Activated T-cell treated with anti-CD3 and anti-CD28 coated beads for 4 hours (primary cell): ENCODE measurements at places on chromosomes 7 and 10.

GRCh38 chr7:35482231-35482630, 212.7 kb downstream of the HERPUD2 start:
- no peak for DNase-seq

DNA sequence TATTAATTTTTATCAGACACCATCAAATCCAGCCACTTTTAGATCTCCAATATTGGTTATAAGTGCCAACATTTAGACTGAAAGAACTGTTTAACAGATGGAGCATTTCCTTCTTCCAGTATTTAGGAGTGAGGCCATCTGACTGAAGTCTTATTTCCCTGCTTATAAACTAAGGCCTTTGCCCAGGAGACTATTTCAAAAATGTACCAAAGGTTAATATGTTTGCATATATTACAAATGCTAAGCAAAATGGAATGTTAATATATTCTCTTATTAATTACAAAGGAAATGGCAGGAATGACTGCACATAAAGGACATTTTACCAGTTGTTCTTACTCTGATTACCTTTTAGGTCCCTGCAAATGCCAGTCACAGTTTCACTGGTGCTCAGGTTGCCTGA, 238.9 kb upstream of the PLXNA4 start:
- DNase-seq = no peak

GRCh38 chr10:75099952-75100763, 11.3 kb upstream of the SAMD8 start:
- peak; percentile 73 for DNase-seq

- no peak for DNase-seq
Observed at GRCh38 chr7:92955081-92955480, 118.7 kb upstream of the CDK6 start.
